ENCODE measurements at places on chromosomes 2 and 18.

- no peak for DNase-seq
Observed at GRCh38 chr2:74003494-74004211, 18.9 kb downstream of the TET3 start.

- DNase-seq, result no peak
Observed at GRCh38 chr2:78486565-78486964, 538.9 kb upstream of the REG3G start.

DNA sequence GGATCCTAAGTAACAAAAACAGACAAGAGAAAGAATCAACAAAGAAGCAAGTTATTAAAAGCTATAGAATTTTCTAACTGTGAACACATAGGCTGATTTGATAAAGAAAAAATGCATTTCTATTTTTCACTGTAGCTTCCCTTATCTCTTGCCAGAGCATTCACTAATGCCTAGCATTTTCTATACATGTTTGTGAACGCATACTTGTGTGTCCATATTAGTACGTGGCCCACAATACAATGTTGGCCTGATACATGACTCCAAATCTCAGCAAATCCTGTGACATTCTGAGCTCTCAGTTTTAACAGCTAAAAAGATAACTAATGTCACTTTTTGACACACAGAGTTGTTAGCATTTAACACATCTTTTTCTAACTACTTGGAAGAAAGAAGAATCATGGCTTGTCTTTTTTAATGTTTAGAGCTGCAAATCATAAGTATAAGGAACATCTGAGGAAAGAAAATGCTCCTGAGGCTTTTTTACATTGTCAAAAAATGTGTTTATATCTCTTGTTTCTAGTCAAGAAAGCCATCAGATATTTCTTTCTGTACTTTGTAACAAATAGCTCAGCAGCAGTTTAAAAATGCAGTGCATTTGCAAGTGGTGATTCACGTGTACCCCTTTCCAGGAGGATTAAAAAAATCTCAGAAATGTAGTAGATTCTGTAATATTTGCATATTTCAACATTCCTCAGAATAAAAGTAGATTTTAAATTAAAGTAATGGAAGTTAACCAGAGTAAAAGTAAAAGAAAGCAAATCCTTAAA lies 1646.8 kb upstream of the TMEFF2 start:
- DNase-seq, result no peak

DNA sequence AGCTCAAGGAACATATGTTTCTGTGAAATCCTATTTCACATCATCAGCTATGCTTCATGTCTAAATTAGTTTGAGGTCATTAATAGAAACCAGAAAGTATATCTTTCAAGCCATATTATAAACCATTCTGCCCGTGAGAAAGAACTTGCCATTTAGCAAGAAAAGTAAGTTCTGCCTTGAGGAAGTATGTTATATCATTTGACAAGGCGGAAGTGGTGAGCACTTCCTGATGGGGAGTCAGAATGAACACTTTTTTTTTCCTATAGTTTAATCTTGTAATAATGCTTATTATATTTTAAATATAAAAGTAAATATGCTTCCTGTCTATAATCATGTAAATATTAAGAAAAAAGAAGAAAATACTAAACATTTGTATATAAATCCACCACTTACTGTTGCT lies 39.3 kb upstream of the NRXN1 start:
- DNase-seq, result no peak

All from CD4-positive, alpha-beta T cell treated with Interleukin-17A for 1 hour (primary cell).